H4 (cell line): ENCODE measurements at places on chromosomes 5 and 9. TPM values are rescaled to one million over a fixed set of nuclear protein-coding genes. Genes with fewer than 3 reads are reported as not detected.

DNA sequence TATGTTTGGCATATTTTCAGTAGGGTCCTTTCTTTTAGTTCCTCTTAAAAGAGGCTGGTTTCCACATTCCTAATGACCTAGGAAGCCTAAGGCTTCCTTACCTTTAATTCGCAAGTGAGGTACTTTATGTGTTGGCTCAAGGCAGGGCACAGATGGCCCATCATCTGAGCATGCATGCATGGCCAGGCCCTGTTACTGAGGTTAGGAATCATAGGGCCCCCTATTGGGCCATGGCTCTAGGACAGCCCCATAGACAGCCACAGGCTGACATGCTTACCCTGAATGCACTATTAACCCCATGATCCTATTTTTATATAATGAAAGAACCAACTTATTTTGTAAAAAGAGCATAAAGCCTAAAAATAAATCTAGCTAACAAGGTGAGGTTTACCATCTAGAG, 271.4 kb downstream of the ELAVL2 start:
- DNase-seq = no peak

DNA sequence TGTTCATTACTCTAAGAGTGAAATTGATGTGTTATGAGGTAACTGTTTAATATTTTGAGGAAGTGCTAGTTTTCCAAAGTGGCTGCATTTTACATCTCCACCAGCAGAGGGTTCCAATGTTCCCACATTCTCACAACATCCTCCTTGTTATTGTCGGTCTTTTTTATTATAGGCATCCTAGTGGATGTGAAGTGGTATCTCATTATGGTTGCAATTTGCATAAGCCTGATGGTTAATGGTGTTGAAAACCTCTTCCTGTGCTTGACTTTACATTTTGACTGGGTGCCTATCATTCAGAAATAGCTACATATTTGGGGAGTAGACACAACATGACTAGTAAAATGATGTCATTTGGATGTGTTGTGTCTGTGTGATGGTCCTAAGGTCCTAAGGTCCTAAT, 143.6 kb downstream of the MRPS30 start:
- DNase-seq = peak; percentile 42

The HAPLN1 gene
- total RNA-seq = 4.5 and 6.5 TPM in 2 replicates

The SEC61B gene
- 196 and 227 TPM in 2 replicates for total RNA-seq

The CD14 gene
- total RNA-seq = not detected in 2 replicates
